Cerebellar cortex (tissue), 1 donor: ENCODE measurements at places on chromosomes 3 and 15.

DNA sequence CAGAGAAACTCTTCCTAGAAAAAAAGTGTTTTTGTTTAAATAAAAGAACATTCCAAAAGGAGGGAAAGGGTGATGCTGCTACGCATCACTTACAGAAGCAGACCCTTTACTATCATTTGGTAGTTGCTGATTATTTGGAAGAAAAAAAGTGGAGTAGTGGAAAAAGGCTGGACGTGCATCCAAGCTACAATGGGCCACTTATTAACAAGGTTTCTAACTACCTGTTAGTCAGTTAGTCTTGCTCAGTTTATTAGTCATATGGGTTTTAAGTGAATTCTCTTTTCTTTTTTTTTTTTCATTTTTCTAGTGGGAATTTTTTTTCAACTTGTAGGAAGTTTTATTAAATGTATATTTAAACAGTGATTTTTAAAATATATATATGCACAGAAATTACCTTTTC, 866.0 kb downstream of the MCTP2 start:
- DNase-seq: no peak

DNA sequence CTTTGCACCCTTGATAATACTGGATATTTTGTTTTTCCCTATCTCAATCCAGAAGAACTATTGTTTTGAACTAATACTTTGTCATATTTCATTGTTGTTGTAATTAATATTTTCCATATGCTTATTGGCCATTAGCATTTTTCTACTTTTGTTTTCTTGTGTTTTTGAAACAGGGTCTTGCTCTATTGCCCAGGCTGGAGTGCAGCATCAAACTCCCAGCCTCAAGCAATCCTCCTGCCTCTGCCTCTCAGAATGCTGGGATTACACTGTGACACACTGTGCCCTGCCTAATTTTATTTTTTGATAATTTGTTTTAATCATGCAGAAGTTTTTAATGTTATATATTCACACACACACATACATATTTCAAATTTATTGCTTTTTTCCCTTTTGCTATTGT, 3.4 kb upstream of the RPS27L start:
- no peak for DNase-seq

- no peak for DNase-seq
Measured at GRCh38 chr3:149809699-149810098, 3.3 kb upstream of the RNF13 start.

GRCh38 chr3:16113704-16114103, 60.8 kb upstream of the GALNT15 start:
- no peak for DNase-seq

- DNase-seq: no peak
Measured at GRCh38 chr3:42659451-42660130, 6.1 kb downstream of the ZBTB47 start.

- DNase-seq: peak; percentile 19
Measured at GRCh38 chr3:129745253-129745652, 138.8 kb upstream of the PLXND1 start.

GRCh38 chr3:156620260-156620659, 54.1 kb upstream of the TIPARP start:
- no peak for DNase-seq

DNA sequence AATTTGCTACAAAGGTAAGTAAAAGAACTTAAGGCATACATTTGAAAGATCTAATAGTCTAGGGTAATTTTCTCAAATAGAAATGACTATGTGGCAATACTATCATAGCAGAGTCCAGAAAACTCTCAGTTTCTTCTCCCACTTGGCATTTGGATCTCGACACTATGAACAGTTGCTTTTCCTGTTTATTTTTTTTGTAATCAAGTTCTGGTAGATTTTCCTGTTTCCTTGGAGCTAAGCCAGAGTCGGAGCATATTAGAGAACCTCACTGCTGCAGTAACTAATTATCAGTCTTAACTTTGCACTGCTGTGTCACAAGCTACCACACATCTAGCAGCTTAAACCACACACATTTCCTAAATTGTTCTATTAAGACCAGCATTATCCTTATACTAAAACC, 44.9 kb upstream of the ZNF385D start:
- DNase-seq: peak; percentile 29

DNA sequence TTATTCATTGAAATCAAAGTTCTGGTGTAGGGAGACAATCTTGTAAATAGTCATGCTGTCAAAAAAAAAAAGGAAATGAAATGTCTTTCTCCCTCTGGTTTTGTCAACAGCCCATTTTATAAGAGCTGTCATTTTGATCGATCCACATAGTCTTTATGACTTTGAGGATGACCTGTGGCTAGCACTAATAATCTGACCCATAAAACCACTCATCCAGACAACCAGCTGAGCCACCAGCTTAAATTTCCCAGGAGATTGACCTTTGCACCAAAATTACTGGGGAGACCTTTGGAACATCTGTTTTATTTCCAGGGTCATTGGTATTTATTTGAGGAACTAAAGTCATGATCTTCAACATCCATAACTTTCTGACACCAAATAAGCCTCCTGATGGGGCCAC, 98.5 kb upstream of the MME start:
- DNase-seq: no peak

- DNase-seq: no peak
Measured at GRCh38 chr3:150455341-150455740, 47.2 kb downstream of the TSC22D2 start.

- no peak for DNase-seq
Measured at GRCh38 chr3:184618811-184619210, 57.2 kb downstream of the EPHB3 start.

GRCh38 chr3:121667333-121667732, 6.6 kb upstream of the HCLS1 start:
- no peak for DNase-seq
